ENCODE measurements at places on chromosomes 7 and 10. TPM values are rescaled to one million over a fixed set of nuclear protein-coding genes. Genes with fewer than 3 reads are reported as not detected.

HIP1 gene
- 10.5 TPM for total RNA-seq

FKBP6 gene
- not detected for total RNA-seq

ZP3 gene
- total RNA-seq = 0.63 TPM

ITGA8 gene
- 2.6 TPM for total RNA-seq

IFIT2 gene
- 30.7 TPM for total RNA-seq

ZWINT gene
- total RNA-seq = 2.7 TPM

RNF133 gene
- total RNA-seq = 0.54 TPM

PLAU gene
- 21.6 TPM for total RNA-seq

PRKCQ gene
- 0.08 TPM for total RNA-seq

OR6B1 gene
- total RNA-seq = not detected

PAPSS2 gene
- total RNA-seq = 96.9 TPM

SYT15 gene
- 0.41 TPM for total RNA-seq

HOXA5 gene
- total RNA-seq = 2.4 TPM
